ENCODE measurements at places on chromosomes 11 and 22.
A peak's percentile ranks its signal among the peaks of the same experiment; 100 is the strongest.

GRCh38 chr11:17890325-17890724 is 122.5 kb downstream of the SERGEF start:
- DNase-seq, result no peak

DNA sequence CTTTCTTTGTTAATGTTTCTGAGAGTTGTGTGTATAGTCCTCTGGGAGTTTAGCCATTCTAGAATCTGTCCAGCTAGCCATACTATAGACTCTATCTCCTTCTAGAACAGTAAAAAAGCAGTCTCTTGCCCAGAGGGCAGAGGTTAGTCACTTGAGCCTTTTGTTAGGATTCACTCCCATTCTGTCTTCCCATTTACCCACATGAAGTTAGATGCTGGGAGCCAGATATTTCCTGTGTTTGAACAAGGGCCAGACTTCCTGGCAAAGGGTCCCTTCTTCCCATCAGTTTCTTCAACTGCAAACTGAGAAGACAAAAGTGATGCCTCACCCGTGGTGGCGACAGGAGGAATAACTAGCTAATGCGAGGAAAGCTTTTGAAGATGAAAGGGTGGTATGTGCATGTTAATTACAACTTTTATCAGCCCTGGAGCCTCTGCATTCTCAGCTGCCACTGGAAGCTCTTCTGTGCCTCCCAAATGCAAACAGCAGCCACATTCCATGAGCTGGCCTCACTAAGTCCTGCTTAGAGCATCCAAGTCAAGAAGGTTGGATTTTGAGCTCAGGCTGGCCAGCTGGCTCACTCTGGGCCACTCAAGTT is 12.8 kb downstream of the CD44 start:
- peak; percentile 24 for DNase-seq

DNA sequence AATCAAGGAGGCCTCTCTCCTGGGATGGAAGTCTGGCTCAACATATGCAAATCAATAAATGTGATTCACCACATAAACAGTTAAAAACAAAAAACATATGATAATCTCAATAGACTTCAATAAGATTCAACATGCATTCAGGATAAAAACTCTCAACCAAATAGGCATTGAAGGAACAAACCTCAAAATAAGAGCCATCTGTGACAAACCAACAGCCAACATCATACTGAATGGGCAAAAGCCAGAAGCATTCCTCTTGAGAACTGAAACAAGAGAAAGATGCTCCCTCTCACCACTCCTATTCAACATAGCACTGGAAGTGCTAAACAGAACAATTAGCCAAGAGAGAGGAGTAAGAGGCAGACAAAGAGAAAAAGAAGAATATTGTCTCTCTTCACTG is 54.0 kb upstream of the SEZ6L start:
- DNase-seq, result no peak

GRCh38 chr11:48005831-48006270 is 25.5 kb downstream of the PTPRJ start:
- DNase-seq, result no peak

- no peak for DNase-seq
Observed at GRCh38 chr22:42610186-42610585, 4.5 kb downstream of the POLDIP3 start.

GRCh38 chr22:40010746-40011145 is 16.0 kb downstream of the FAM83F start:
- DNase-seq, result no peak

- no peak for DNase-seq
Observed at GRCh38 chr11:21465203-21465602, 727.7 kb upstream of the ANO5 start.

- no peak for DNase-seq
Observed at GRCh38 chr22:41311487-41311886, 10.2 kb downstream of the ZC3H7B start.

Data from CD4-positive, alpha-beta T cell treated with Interleukin-12 subunit alpha and Interleukin-12 subunit beta, for 1 hour (primary cell).